ENCODE measurements at places on chromosomes 13 and 19. TPM values are rescaled to one million over a fixed set of nuclear protein-coding genes. Genes with fewer than 3 reads are reported as not detected.

DNA sequence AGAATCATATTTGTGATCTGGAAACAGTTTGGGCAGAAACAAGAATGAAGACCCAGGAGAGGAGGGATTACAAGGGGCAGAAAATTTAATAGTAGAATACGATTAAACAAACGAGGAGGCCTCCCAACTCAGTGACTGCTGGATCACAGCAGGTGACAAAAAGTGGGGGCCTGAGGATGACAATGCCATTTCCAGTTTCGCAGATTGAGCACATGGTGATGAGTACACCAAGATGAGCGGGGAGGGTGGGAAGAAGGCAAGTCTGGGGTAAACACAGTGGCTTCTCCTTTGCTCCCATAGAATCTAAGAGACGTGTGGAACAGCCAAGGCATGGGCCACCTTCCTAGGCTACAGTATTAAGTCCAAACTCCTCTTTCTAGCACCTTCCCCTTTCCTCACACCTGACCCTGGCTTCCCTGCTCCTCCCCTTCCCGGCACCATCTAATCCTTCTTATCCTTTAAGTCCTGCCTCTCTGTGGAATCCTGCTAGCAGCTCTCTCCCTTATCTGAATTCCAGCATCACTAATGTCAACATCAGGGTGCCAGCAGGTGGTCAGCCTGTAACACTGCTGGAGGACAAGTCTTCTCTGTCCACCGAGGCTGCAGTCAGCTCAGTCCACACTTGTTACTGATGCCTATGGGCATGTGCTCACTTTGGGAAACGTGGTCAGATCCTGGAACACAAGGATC, 13.5 kb downstream of the ATP7B start:
- DNase-seq, result no peak

The CD79A gene
- total RNA-seq, result not detected

DNA sequence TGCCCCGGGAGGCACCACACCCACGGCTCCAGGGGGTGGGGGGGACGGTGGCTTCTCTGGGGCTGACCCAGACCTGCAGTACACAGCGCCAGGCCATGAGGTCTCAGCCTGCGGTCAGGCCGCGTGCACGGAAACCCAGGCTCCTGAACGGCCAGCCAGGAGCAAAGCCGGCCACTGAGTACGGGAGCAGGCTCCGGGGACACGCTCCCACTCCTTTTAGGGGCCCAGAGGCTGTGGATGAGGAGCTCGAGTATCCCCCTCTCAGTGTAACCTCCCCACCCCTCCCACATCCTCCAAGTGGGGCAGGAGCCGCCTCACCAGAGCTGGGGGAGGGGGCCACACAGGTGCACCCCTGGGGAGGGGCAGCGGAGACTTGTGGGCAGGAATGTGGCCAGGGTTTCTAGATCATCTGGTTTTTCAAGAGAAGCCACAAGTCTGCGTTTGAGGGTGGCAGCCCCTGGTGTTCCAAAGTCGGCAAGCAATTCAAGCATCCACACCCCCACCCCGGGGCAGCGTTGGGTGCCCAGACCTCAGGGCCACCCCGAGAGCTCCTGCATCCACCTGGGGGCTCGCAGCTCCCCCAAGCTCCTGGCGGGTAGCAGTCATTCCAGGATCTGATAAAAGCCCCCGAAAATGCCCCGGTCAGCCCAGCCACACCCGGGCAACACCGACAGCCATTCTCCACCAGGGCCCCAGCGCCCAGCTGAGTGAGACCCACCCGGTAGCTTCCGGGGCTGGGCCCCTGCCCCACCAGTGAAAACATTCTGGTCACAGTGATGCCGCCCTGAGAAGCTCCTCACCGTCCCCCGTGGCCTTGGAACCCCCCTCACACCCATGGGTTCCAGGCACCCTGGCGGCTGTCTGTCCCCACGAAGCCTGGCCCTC, 6.1 kb downstream of the SBNO2 start:
- DNase-seq, result no peak

The RGL3 gene
- 19.6 TPM for total RNA-seq

DNA sequence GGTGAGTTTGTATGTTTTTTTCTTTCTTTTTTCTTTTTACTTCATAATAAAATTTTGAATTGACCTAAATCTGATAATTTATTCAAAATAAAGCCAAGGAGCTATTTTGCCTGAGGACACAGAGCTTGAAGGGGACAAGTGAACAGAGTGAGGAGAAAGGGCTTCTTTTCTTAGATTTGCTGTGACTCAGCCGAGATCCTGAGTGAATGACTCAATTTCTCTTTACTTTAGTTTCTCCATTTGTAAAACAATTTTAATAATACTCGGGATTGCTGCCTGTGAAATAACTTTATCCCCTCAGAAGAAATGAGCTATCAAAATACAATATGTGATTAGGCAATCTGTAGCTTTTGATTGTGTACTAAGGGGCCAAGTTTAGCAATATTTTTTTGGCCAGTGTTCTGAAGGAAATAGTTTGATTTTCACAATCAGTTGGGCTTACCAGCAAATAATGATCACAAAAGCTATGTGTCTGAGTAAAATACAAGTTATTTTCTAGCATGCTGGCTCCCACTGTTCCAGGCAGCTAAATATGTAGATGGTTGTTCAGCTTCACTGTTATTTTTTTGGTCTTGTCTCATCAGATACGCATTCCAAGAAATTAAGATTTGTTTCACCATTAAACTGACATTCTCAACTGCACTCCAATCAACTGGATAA, 437.5 kb downstream of the FGF9 start:
- DNase-seq, result no peak

DNA sequence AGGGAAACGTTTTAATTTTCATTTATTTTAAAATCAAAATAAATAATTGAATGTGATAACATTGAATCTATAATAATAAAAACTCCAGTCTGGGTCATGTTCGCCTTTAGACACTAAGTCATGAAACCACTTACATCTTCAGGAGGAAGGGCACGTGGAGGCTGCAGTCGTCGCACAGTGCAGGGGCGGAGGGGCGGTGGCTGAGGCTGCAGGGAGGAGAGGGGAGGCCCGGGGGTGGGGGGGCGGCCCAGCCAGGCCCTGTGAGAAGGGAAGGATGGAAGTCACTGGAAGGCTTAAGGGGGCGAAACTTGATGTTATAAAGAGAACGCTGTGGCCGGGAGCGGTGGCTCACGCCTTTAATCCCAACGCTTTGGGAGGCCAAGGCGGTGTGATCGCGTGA, 14.9 kb upstream of the LATS2 start:
- DNase-seq, result no peak

The LRP3 gene
- total RNA-seq, result 20.6 TPM

- DNase-seq, result no peak
Measured at GRCh38 chr19:47608969-47609905, at the start of gene BICRA. TSS of gene BICRA (plus strand) at chr19:47609134. CDS start at chr19:47673575, 64,441 bp downstream.

- no peak for DNase-seq
Measured at GRCh38 chr13:41054919-41055619, 6.2 kb upstream of the WBP4 start.

DNA sequence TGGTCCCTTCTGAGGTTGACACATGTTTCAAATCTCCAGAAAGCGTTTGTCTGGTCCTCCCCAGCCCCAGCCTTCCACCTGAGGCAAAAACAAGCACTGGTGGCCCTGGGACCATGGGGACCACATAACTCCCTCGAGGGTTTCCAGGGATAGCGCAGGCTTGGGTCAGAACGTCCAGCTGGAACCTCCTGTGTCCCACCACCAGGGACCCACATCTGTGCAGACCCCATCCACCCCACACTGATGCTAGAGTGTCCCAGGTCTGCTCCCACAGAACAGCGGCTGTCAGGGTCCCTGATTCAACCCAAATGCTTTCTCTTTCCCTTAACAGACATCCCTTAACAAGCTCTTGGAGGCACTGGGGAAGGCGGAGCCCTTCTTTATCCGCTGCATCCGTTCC, 29.6 kb upstream of the USE1 start:
- no peak for DNase-seq

GRCh38 chr19:43618921-43619261, 538 bp downstream of the ZNF428 start:
- DNase-seq, result no peak

- no peak for DNase-seq
Measured at GRCh38 chr13:42106998-42107397, 58.5 kb downstream of the DGKH start.

DNA sequence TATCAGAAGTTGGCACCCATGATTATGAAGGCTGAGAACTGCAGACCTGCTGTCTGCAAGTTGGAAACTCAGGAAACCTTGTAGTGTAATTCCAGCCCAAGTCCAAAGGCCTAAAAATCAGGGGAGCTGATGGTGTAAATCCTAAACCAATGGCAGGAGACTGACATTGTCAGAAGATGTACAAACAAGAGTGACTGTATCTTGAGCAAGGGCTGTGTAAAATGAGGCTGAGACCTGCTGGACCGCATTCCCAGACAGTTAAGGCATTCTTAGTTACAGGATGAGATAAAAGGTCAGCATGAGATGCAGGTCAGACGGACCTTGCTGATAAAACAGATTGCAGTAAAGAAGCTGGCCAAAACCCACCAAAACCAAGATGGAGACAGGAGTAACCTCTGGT, 147.7 kb downstream of the COG6 start:
- DNase-seq, result no peak

DNA sequence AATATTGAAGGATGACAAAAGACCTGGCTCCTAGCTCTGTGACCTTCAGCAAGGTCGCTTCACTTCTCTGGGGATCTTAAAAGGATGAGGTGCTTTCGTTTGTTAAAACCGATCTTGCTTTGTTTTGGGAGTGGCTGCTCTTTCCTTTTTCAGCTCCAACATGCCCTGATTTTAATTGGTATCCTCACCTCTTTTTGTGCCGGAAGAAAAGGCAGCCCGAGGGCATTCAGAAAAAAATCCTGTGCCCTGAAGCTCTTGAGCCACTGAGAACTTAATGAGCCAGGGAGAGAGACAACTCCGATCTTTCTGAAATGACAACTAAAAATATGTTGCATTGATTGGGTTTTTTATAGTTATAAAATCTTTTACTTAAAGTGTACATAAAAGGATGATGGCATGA, 19.4 kb downstream of the CLDN10 start:
- no peak for DNase-seq

DNA sequence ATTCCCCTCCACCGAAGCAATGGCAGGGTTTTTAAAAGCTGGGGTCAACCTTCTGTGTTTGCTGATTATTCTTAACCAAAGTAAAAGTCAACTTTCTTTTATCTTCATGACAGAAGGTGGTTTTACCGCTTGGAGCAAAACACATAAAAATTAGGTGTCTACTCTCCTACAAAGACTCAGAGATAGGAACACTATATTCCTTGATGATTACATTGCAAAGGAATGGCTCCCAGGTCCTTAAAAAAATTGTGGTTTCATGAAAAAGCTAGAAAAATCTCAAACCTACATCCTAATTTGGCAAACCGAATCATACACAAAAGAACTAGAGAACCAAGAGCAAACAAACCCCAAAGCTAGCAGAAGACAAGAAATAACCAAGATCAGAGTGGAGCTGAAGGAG, 760.4 kb upstream of the PCDH20 start:
- no peak for DNase-seq

DNA sequence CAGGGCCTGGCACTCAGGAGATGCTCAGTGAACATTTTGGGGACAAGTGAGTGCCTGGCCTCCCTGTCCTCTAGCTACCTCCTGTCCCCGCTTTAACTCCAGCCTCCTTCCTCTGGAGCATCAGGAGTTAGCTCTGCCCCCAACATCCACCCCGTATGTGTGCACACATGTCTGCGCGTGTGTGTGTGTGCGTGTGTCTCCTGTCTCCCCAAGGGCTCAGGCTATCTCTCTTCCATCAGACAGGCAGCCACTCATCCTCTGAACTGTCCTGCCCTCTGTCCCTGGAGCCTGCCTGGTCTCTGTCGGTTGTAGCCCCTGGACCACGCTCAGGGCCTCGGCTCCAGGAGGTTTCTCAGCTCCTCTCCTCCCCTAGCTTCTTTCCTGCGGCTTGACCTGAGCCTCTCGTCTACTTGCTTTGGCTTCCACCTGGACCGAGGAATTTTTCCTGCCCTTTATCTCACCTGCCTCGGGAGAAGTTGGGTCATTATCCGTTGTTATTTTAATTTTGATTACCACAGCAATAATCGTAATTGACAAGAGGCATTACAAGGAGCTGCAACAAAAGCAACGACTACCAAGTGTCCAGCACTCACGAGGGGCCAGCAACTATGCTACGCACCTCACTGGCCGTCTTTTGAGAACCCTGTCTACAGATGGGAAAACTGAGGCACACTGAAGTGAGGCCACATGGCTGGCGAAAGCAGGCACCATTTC, 32.0 kb upstream of the ASF1B start:
- no peak for DNase-seq

- DNase-seq, result no peak
Measured at GRCh38 chr19:35750167-35750566, 1.8 kb downstream of the LIN37 start.

DNA sequence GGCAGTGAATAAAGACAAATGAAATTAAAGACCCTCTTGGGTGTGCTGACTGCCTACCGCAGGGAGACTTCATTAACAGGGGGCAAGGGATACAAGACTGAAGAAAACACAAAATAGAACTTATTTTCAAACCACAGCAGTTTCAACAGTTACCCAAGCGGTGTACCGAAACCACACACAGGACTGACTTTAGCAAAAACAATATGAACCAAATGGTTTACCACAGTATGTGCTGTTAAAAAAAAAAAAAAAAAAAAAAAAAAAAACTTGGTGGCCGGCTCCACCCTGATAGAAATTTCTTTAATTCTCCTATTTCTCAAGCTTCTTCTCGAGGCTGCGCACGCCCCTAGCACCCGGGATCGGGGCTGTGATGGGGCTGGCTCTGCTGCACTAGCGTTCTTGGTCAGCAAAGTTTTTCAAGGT, 42.6 kb downstream of the KLF2 start:
- no peak for DNase-seq

DNA sequence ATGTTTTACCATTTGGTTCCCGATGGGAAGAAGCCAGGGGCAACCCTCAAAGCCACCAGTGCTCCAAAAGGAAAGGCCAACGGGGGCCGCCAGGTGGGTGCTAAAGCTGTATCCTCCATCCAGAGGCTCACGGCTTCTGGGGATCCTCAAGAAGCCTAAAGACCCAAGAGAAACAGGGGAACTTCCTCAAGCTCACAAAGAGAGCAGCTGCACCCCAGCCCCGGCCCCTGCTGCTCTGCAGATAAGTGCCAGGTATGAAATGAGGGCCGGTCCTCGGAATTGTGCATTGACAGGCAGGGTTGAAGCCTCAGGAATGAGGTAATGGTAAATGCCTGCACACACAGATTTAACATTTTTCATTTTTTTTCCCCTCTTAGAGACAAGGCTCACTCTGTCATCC, 8.0 kb upstream of the POP4 start:
- DNase-seq, result no peak

The KLK2 gene
- not detected for total RNA-seq

GRCh38 chr19:40200341-40201099, 9.3 kb downstream of the MAP3K10 start:
- no peak for DNase-seq
